ENCODE measurements at places on chromosomes 7 and 10.

- DNase-seq, result no peak
Measured at GRCh38 chr7:1591396-1591795, 21.6 kb upstream of the PSMG3 start.

- no peak for DNase-seq
Measured at GRCh38 chr7:93316730-93317129, 84.6 kb downstream of the VPS50 start.

- no peak for DNase-seq
Measured at GRCh38 chr10:126349101-126349500, 39.2 kb downstream of the ADAM12 start.

DNA sequence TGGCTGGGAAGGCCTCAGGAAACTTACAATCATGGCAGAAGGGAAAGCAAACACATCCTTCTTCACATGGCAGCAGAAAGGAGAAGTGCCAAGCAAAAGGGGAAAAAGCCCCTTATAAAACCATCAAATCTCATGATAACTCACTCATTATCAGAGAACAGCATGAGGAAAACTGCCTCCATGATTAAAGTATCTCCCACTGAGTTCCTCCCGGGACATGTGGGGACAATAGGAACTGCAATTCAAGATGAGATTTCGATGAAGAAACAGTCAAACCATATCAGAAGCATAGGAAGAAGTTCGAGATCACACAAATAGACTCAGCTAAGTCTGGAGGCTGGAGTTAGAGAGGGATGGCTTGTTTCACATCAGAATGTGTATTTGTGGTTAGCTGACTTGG is 869.4 kb upstream of the PHF14 start:
- no peak for DNase-seq

DNA sequence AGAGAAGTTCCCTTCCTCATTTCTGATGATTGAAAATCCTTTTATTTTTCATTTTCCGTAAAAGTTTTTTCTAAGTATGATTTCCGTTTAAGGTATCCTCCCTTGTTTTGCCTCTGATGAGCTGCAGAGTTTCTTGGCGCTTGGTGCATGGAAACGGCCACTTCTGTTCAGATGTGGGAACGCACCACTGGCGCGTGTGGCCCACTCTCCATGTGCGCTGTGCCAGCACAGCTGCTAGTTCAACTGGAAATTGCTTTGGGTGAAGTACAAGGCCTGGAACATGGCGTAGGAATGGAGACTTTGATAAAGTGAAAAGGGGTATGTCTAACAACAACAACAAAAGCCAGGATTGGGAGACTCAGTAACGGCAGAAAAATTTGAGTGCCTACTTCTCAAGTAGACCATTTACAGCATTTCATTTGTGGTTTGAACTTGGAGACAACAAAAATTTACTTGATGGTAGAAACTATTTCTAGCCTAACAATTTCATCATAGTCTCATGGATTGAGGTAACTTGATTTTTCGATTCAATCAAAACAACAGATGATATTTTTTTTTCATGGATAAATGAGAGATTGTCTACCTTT is 364.2 kb downstream of the SUGCT start:
- DNase-seq, result no peak

GRCh38 chr7:77455321-77455720 is 39.2 kb upstream of the GSAP start:
- no peak for DNase-seq

All from stimulated activated CD4-positive, alpha-beta T cell treated with anti-CD3 and anti-CD28 coated beads, TNF-alpha, amount 100 ng/mL, for 4 hours (primary cell).